ENCODE measurements at places on chromosomes 6 and 20.

DNA sequence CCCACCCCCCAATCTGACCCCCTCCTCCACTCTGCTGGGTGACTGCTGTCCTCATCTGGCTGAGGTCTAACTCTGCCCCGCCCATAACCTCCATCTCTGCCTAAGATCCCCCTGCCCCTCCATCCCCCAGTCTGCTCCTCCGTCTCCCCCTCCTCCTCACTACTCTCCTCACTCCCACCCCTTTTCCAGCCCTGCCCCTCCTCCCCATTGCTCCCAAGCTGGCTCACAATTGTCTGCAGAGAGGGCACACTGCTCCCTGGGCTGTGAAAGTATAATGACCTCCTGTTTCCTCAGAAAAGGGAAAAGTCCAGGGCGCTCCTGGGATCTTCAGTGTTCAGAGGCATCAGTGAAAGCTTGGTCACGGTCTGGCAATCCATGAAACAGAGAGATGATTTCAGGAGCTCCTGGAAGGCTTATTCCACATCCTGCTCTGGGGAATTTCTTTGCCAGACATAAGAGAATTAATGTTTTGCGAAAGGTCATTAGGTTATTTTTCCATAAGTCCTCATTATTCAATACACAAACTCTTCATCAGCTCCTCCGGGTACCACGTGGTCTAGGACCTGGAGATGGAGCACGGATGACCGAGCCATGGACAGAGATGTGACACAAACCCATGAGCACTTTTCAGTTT is 21.5 kb downstream of the CST5 start:
- DNase-seq, result no peak

- DNase-seq, result no peak
Observed at GRCh38 chr6:76631622-76632021, 559.2 kb upstream of the IMPG1 start.

- no peak for DNase-seq
Observed at GRCh38 chr20:59560588-59561227, 43.6 kb upstream of the PHACTR3 start.

GRCh38 chr6:37731888-37732287 is 34.2 kb upstream of the MDGA1 start:
- DNase-seq, result peak; percentile 60

DNA sequence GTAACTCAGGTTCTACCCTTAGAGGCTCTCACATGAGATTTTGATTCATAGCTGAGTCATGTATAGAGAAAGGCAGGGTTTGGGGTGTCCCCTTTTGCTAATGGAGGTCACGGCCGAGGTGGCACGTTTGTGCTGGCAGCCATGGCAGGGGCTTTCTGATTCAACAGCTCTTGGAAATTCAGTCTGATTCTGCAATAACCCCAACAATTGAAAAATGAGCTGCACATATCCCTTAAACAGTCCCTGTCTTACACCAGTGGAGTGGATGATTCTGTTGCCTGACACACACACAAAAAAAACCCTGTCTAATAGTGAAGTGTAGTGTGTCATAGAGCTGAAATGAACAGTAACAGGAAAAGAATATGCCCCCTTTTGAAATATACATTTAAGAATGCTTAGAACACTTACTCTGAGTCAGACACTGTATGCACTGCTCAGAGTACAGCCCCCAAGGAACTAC is 40.4 kb upstream of the ARG1 start:
- DNase-seq, result peak; percentile 31

DNA sequence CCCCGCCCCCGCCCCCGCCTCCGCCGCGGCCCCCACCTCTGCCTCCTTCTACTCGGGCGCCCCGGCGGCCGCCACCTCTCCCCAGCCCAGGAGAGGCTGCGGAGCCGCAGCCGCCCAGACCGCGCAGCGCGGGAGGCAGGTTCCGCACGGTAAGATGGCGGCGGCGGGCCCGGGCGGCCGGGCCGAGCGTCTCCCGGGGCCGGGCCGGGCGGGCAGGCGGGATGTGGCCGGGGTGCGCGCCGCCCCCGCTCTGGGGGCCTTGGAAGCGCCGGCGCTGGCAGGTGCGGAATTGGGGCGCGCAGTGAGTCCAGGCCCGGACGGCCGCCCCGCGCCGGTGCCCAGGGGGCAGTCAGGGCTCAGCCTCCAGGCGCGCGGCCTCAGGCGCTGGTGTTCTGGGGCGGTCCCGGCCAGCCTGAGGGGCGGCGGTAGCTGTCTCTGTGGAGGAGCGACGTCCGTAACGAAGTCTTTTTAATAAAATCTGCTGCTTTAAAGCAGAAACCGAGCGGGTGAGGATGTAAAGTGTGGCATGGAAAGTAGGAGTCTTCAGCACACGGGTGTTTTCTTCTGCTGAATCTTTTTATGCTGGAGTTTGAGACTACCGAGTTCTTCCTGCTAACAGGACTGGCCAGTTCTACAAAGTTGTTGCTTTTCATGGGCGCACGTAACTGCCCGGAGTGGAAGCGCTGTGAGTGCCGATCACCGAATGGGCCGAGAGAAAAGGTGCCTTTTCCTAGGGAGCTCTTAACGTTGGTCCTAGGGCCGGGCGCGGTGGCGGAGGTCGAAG is at the start of gene GID8:
Gene GID8 (plus strand): TSS at position 43 of the 784 bp plus-strand sequence. CDS start 3,356 bp downstream, outside the sequence.
- DNase-seq, result no peak

- peak; percentile 48 for DNase-seq
Observed at GRCh38 chr6:24855395-24856245, 56.9 kb upstream of the ARMH2 start.

- no peak for DNase-seq
Observed at GRCh38 chr20:36573798-36574365, 485 bp downstream of the TGIF2 start.

- DNase-seq, result no peak
Observed at GRCh38 chr20:2255926-2256531, 39.8 kb upstream of the TGM3 start.

- DNase-seq, result no peak
Observed at GRCh38 chr6:80366051-80366450, 259.6 kb downstream of the BCKDHB start.

GRCh38 chr20:661474-662270 is 8.7 kb upstream of the SRXN1 start:
- no peak for DNase-seq

Measured in stimulated activated CD4-positive, alpha-beta T cell treated with anti-CD3 and anti-CD28 coated beads, Interleukin-12 subunit alpha, Interleukin-12 subunit beta, amount 100 ng/mL, for 24 hours (primary cell).